ENCODE measurements at places on chromosomes 7 and 10. TPM values are rescaled to one million over a fixed set of nuclear protein-coding genes. Genes with fewer than 3 reads are reported as not detected.

Gene SMURF1
- total RNA-seq, result 9.5 TPM

Gene MOGAT3
- total RNA-seq, result not detected

Gene ICA1
- total RNA-seq, result 98.2 TPM

Gene CHST3
- 22.6 TPM for total RNA-seq

Gene MRLN
- not detected for total RNA-seq

Gene SUGCT
- total RNA-seq, result 5.7 TPM

Gene OR2A1
- not detected for total RNA-seq

Gene CDH23
- 6.3 TPM for total RNA-seq

Gene ZEB1
- 72.8 TPM for total RNA-seq

Gene TUBAL3
- 1.7 TPM for total RNA-seq

Gene HABP2
- total RNA-seq, result not detected

Gene PLA2G12B
- 6.0 TPM for total RNA-seq

Gene HECW1
- total RNA-seq, result not detected

Gene CTNNA3
- total RNA-seq, result 81.7 TPM

Gene ZWINT
- 2.6 TPM for total RNA-seq

Gene SPRN
- not detected for total RNA-seq

Gene GDF10
- 2.5 TPM for total RNA-seq

Gene STEAP1
- total RNA-seq, result 1.5 TPM

Gene SYPL1
- total RNA-seq, result 72.2 TPM

Gene TFEC
- total RNA-seq, result 2.0 TPM

Gene CLCN1
- not detected for total RNA-seq

Gene NPTX2
- 3.7 TPM for total RNA-seq
